Osteocyte (in vitro differentiated cells): ENCODE measurements at places on chromosomes 4 and X.

GRCh38 chr4:188015025-188015940 is 19.7 kb downstream of the ZFP42 start:
- H3K36me3 ChIP-seq: no peaks in the 10 kb centered on the region
- H3K27me3 ChIP-seq: no peaks in the 10 kb centered on the region
- H3K4me3 ChIP-seq: no peak overlapping the region
- no peak for DNase-seq

- H3K4me3 ChIP-seq: no peak overlapping the region
- H3K36me3 ChIP-seq: no peaks in the 10 kb centered on the region
- no peaks in the 10 kb centered on the region for H3K4me1 ChIP-seq
- H3K27me3 ChIP-seq: peaks cover 24% of the 10 kb centered on the region
- DNase-seq: no peak
Measured at GRCh38 chr4:108749119-108749518, 13.7 kb downstream of the ETNPPL start.

DNA sequence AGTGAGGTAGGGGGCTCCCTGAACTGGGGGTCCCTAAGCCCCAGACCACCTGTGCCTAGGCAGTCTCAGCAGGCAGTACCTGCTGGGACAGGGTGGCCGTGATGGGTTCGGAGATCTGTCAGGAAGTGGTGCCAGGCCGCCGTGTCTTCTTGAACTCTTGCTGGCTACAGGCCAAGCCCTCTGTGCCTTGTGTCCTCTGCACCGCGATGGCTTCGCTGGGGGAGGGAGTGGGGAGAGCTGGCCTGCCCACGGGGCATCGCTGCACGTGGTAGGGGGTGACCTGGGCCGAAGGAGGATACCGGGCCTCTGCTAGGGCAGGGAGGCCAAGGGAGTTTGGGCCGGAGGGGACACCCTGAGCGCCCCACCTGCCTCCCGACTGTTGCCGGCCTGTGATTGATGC is 96.7 kb upstream of the NKX1-1 start:
- H3K36me3 ChIP-seq: no peaks in the 10 kb centered on the region
- H3K4me3 ChIP-seq: no peak overlapping the region
- no peaks in the 10 kb centered on the region for H3K4me1 ChIP-seq
- DNase-seq: peak; percentile 83

- no peaks in the 10 kb centered on the region for H3K36me3 ChIP-seq
- peaks cover 45% of the 10 kb centered on the region for H3K27me3 ChIP-seq
Measured at GRCh38 chr4:70651864-70652506, 14.3 kb downstream of the JCHAIN start.

- peaks cover 1% of the 10 kb centered on the region for H3K36me3 ChIP-seq
- no peaks in the 10 kb centered on the region for H3K27me3 ChIP-seq
- no peak for DNase-seq
- peak overlapping the region; percentile 28 for H3K27ac ChIP-seq
Measured at GRCh38 chr4:185213877-185214276, 4.5 kb downstream of the SNX25 start.

GRCh38 chr4:10879411-10880110 is 195.0 kb upstream of the CLNK start:
- peaks cover 2% of the 10 kb centered on the region for H3K27me3 ChIP-seq
- DNase-seq: no peak
- no peak overlapping the region for H3K27ac ChIP-seq
- H3K4me1 ChIP-seq: no peaks in the 10 kb centered on the region

DNA sequence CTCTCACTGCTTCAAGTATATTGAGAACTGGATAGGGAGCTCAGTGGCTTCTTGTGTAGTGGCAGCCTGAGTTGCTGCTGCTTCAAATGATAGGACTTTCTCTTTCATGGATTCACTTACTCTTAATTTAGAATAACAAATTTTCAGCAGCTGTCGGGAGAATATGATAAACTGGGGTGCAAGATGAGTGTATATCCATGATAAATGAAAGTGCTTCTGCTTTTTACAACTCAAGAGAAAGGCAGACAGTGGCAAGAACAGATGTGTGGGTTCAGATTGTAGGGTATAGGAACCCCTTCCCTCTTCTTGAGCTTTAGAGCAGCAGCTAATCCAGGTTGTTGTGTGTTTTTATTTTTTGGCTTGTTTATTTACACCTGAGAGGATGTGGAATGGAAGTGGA is 1.0 kb downstream of the SH3BGRL start:
- H3K27me3 ChIP-seq: no peaks in the 10 kb centered on the region
- peaks cover 3% of the 10 kb centered on the region for H3K36me3 ChIP-seq
- H3K4me1 ChIP-seq: peaks cover 23% of the 10 kb centered on the region

- no peak overlapping the region for H3K27ac ChIP-seq
- H3K36me3 ChIP-seq: no peaks in the 10 kb centered on the region
- peaks cover 7% of the 10 kb centered on the region for H3K4me1 ChIP-seq
Measured at GRCh38 chr4:53233114-53233795, 132.6 kb downstream of the SCFD2 start.

DNA sequence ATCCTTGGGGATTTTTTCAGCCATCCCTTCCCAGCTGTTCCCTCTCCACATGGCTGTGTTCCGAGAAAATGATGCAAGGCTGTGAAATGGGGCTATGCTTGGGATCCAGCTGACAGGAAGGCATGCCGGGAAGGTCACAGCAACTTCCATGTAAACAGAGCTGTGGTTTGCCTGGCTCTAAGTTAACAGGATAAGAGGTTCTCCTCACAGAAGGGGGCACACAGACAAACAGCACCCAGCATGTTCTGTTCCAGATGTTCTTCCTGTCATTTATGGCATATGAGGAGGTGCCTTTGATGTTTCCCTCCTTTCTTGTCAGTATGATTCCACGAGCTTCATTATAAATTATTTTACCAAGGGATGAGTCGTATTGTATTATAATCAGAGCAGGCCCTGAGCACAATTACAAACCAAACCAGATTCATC is 220.7 kb downstream of the ANTXR2 start:
- H3K4me1 ChIP-seq: peaks cover 7% of the 10 kb centered on the region
- H3K36me3 ChIP-seq: no peaks in the 10 kb centered on the region
- no peak for DNase-seq
- H3K27ac ChIP-seq: peak overlapping the region; percentile 70

DNA sequence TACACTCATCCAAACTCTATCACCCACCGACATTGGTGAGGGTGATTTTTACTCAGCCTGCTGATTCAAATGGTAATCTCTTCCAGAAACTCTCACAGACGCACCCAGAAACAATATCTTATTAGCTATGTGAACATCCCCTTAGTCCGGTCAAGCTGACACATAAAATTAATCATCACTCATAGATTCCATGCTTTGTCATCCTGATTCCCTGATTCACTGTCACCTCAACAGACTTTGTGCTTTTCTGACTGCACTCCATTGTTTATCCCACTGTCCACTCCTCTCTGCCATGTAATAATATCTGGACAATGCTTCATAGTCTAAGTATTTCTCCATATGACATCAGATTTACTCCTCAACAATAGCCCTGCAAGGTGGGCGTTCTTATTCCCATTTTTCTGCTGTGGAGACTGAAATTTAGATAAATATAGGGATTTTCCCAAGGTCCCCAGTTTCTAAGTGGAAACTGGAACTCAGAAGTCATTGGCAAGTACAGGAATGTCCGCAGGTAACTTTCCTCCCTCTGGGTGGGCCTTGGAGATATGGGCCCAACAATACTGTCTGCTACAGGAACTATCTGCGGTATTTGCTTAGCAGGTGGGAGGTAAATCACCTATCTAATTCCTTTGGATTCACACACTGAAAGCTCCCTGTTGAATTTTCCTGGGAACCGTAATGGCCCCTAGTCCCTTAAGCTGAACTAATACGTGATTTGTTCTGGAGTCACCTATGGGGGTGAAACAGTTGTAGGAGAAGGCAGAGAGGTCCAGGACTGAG is 228.6 kb upstream of the BCOR start:
- no peak overlapping the region for H3K4me3 ChIP-seq
- H3K27me3 ChIP-seq: peaks cover 3% of the 10 kb centered on the region
- H3K36me3 ChIP-seq: no peaks in the 10 kb centered on the region
- no peak overlapping the region for H3K27ac ChIP-seq

DNA sequence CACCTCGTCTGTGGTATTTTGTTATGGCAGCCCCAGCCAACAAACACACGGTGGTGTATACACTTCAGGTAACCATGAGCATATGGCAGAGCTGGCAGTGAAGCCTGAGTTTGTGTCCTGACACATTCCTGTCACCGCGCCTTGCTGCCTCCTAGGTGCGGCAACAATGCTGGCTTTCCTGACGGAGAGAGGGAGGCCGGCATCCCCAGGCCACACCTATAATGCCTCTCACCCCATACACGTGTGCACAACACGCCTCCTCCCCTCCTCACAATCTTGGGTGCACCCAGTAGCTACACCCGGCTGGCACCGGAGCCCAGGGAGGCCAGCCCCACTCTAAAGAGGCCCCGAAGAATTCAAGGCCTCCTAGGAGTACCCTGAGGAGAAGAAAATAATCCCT is 158.5 kb downstream of the NSUN7 start:
- DNase-seq: no peak
- no peak overlapping the region for H3K4me3 ChIP-seq
- peaks cover 27% of the 10 kb centered on the region for H3K4me1 ChIP-seq
- H3K27ac ChIP-seq: peak overlapping the region; percentile 80
- H3K27me3 ChIP-seq: no peaks in the 10 kb centered on the region
- H3K36me3 ChIP-seq: peaks cover 6% of the 10 kb centered on the region

DNA sequence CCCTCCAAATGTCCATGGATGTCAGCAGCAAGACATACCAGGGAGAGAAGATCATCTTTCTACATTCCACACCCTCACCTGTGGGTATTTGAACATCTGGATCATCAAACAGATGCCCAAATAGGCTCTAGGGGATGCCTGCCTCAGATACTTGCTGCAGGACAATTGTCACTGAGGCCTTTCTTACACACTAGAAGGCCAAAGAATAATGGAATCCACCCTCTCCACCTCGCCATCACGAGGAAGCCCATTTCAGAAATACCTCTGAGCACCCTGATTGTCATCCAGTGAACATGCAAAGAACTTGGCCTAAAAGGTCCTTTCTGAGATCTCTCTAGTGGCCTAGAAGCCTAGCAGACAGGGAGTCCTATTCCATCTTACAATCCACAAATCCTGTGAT is 6.9 kb upstream of the KIAA1210 start:
- H3K27me3 ChIP-seq: peaks cover 6% of the 10 kb centered on the region
- H3K4me3 ChIP-seq: no peak overlapping the region
- H3K4me1 ChIP-seq: no peaks in the 10 kb centered on the region
- DNase-seq: no peak

DNA sequence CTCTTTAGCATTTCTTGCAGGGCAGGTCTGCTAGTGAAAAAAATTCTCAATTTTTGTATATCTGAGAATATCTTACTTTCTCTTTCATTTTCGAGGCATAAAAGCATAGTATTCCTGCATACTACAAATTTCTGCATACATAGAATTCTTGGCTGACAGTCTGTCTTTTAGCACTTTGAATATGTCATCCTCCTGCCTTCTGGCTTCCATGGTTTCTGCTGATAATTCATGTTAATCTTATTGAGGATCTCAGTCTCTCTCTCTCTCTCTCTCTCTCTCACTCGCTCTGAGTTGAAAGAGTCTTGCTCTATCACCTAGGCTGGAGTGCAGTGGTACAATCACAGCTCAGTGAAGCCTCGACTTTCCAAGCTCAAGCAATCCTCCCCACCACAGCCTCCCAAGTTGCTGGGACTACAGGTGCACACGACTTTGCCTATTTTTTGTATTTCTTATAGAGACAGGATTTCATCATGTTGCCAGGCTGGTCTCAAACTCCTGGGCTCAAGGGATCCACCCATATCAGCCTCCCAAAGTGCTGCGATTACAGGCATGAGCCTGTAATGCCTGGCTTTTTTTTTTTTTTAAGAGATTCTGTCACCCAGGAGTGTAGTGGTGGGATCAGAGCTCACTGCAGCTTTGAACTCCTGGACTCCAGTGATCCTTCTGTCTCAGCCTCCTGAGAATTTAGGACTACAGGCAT is 161.3 kb downstream of the FNIP2 start:
- H3K4me1 ChIP-seq: peaks cover 4% of the 10 kb centered on the region
- H3K36me3 ChIP-seq: no peaks in the 10 kb centered on the region
- no peak overlapping the region for H3K27ac ChIP-seq
- H3K27me3 ChIP-seq: no peaks in the 10 kb centered on the region
- H3K4me3 ChIP-seq: no peak overlapping the region

- H3K27me3 ChIP-seq: peaks cover 8% of the 10 kb centered on the region
- no peak overlapping the region for H3K27ac ChIP-seq
- DNase-seq: no peak
Measured at GRCh38 chr4:19194672-19195071, 1057.0 kb upstream of the SLIT2 start.

DNA sequence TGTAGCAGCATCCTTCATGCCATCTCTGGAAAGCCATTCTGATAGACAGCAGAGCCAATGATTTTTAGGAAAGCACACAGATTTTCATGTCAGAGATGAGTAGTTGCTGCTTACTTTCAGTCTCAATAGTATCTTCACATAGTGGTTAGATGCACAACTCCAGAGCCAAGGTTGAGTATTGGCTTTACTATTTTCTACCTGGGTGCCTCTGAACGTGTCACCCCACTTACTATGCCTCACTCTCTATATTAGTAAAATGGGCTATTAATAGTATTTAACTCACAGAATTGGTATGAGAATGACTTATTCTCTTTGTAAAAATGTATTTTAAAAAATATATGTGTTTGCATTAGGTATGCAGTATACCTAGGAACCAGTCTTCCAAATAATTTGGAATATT is 108.8 kb upstream of the STIM2 start:
- H3K4me1 ChIP-seq: no peaks in the 10 kb centered on the region
- no peak overlapping the region for H3K27ac ChIP-seq
- no peaks in the 10 kb centered on the region for H3K27me3 ChIP-seq
- H3K4me3 ChIP-seq: no peak overlapping the region

- DNase-seq: no peak
- no peak overlapping the region for H3K4me3 ChIP-seq
- H3K27me3 ChIP-seq: no peaks in the 10 kb centered on the region
Measured at GRCh38 chr4:24849756-24850155, 54.4 kb downstream of the SOD3 start.

- no peak overlapping the region for H3K4me3 ChIP-seq
- peak; percentile 56 for DNase-seq
- peaks cover 6% of the 10 kb centered on the region for H3K27me3 ChIP-seq
- H3K4me1 ChIP-seq: no peaks in the 10 kb centered on the region
- no peak overlapping the region for H3K27ac ChIP-seq
Measured at GRCh38 chrX:119181491-119181890, 53.9 kb upstream of the KIAA1210 start.

DNA sequence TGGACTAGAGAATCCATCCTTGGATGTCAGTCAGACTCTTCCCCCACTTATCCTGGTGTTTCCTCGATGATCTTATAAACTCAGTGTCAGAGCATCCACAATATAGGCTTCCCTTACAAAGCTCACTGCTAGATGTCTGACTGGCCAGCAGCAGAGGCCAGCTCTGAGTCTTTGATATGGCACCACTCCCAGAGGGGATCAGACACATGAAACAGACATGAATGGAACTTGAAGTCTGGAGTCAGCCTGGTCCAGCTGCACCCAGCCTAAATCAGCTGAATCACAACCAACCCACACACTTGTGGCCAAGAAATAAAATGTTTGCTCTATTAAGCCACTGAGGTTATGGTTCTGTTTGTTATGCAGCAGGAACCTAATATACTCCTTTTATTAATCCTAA is 129.6 kb upstream of the MED14 start:
- H3K4me3 ChIP-seq: no peak overlapping the region
- H3K4me1 ChIP-seq: peaks cover 19% of the 10 kb centered on the region
- no peaks in the 10 kb centered on the region for H3K36me3 ChIP-seq
- no peak for DNase-seq
- no peaks in the 10 kb centered on the region for H3K27me3 ChIP-seq
